ENCODE measurements at places on chromosomes 2 and 18.

DNA sequence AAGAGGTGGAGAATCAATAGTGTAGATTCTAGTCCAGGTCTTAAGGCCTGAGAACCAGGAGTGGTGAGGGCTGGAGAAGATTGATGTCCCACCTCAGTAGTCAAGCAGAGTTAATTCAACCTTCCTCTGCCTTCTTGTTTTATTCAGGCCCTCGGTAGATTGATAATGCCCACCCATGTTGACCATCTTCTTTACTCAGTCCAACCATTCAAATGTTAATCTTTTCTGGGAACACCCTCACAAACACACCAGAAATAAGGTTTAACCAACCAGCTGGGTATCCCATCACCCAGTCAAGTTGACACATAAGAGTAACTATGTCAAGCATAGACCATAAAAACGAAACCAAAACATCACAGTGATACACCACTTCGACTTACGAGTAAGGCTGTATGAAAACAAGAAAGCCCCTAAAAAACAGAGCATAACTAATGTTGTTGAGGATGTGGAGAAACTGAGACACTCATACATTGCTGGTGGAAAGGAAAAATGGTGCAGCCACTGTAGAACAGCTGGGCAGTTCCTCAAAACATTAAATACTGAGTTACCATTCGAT, 57.5 kb downstream of the SLC35F5 start:
- no peak for DNase-seq

DNA sequence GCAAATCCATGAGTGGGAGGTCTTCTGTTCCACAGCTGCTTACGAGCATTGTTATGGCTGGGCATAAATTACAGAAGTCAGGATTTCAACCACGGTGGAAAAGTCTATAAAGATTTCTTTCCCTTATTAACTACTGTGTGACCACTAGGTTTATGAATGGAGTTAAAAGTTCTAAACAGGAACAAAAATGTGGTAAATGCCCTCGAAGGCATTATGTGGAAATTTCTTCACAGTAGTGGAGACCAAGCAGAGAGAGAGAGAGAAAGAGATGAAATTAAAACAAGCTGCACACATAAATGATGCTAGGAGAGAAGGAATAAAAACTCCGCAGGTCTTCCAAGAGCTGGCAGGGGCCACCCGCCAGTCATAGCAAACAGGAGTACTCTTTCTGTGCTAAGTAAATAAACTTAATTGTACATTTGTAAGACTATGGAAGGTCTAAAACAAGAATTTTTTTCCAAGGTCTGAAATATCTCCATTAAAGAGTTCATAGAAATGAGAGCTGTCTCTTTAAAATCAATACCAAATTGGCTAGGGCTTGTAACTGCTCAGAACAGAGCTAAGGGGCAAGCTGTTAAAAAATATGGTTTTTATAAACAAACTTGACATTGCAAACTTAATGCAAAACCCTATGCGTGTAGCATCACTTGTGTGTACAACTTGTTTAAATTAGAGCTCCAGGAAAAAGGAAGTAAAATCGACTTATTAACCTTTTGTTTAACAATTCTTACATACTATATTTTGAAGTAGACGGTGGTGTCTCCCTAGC, 438.2 kb downstream of the MEIS1 start:
- no peak for DNase-seq

GRCh38 chr2:236600892-236601291, 31.3 kb downstream of the ACKR3 start:
- no peak for DNase-seq

- DNase-seq, result no peak
Observed at GRCh38 chr2:127490283-127490682, 36.0 kb downstream of the IWS1 start.

GRCh38 chr2:45904267-45904945, 252.9 kb downstream of the PRKCE start:
- no peak for DNase-seq

GRCh38 chr2:168920504-168921157, 19.5 kb downstream of the G6PC2 start:
- DNase-seq, result peak; percentile 19

DNA sequence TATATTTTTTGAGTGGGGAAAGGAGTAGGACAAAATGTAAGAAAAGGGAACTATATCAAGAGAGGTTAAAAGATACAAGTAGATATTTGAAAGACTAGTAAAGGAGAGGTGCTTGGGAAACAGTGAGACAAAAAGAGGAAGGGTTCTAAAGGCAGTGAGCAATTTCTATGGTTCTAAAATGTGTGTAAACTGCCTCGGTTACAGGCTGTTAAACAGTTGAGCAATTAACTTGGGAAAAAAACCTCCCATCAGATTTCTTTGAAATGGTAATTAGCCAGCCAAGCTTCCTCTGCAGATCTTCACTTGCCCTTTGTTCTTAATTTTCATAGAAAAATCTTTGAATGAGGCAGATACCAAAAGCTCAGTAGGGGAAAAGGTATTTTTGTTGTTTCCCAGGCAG, 238.7 kb upstream of the KCNH7 start:
- DNase-seq, result no peak

- peak; percentile 80 for DNase-seq
Observed at GRCh38 chr2:42102024-42102590, 54.3 kb downstream of the PKDCC start.

DNA sequence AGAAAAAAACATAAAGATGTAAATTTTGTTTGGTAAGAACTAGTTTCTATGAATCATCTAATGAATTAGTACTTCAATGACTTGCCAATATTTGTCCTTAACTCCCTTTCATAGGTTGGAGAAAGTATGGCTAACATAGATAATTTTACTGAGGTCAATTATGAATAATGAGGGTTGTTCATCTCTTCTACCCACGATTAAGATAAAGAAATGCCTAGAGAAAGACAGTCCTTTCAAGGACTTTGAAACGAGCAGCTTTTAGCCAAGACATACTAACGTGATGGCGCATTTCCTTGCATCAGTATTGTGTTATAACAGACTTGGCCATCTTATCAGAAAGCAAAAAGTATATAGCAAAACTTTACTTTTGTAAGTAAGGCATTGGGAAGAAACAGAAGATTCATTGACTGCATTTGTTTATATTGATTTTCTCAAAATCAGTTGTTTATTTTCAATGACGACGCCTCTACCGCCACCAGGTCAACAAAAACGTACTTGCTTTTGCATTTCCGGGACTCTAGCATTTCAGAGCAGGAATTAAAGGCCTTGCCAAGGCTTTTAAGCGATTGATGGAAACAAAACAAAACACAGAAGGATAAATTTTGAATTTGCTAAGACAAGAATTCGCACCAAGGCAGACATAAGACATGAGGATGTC, 961 bp downstream of the RBM43 start:
- DNase-seq, result no peak

DNA sequence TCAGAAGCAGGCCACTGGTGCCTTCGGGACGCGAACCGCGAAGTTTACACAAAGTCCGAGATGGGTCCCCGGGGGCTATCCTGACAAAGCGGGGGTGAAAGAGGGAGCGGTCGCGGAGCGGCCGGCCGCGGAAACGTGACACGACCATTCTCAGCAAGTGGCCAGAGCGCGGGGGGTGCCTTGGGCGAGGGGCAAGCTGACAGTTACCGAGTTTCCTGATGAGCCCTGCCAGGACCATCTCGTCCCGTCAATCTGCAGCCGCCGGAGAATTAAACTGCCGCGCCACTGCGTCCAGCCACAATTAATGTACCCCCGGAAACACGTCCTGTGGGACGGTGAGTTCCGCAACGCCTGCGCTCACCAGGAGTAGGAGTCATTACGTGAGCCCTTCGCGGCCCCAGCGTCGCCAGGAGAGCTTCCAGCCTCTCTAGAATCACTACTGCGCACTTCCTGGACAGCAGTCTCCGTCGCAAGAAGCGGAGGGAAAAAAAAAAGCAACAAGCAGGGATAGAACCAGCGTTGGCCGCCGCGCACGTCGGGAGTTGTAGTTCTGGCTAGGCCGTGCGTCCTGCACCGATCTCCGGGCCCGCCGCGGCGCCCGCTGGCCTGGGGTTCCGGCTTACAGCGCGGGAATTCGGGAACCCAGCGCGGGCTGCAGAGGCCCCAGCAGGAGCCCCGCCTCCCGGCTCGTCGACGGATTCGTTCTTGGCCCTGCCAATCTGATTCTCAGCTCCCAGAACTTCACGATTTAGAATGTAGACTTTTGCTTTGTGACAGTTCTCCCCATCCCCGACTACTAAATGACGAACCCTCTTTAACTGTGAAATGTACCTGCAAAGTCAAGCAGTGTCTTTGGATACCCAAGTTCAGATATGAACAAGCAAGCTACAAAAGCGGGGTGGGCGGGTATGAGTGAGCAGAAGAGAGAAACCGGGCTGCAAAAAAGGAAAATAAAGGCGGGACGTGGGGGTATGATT, at the start of gene RTTN:
Gene RTTN, minus strand, starts transcription at position 267 of the 977 bp plus-strand sequence. Its CDS starts 29 bp downstream, at position 238.
- peak; percentile 90 for DNase-seq

DNA sequence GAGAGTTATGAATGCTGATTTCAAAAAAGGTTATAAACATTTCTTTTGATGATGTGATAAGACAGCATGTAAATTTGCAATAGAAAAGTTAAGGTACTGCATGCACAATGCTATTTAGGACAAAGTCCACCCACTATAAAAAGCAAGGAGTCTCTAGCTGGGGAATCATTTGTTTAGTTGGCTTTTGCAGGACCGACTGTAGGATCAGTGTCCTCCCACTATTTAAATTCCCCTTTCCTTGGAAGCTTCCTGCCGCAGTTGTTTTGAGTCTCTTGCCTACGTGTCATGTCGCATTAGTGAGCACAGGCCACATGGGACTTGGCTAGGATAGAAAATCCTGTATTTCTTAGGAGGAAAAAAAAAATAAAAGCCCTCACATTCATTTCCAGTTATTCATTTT, 13.1 kb downstream of the QPCT start:
- no peak for DNase-seq

GRCh38 chr2:147577323-147577997, 267.4 kb upstream of the ACVR2A start:
- DNase-seq, result no peak

- DNase-seq, result no peak
Observed at GRCh38 chr2:177239932-177240630, 24.4 kb downstream of the NFE2L2 start.

GRCh38 chr18:40553029-40553428, 1402.0 kb upstream of the PIK3C3 start:
- DNase-seq, result no peak

DNA sequence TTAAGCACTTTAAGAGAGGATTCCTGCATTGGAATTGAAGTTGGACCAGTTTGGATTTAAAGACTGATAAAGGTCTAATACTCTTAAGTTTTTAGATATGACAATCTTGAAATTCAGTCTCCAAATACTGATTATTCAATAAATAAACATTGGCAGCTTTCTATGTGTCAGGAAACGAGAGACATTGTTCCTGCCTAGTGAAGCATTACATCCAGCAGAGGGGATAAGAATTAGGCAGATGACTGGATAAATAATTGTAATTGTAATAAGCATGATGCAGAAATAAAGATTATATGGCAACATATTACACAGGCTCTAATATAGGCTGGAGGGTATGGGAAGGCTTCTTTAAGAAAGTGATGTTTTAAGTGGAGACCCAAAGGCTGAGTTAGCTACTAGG, 226.5 kb upstream of the MMADHC start:
- no peak for DNase-seq

GRCh38 chr2:162075689-162076132, 1.7 kb upstream of the DPP4 start:
- DNase-seq, result no peak

DNA sequence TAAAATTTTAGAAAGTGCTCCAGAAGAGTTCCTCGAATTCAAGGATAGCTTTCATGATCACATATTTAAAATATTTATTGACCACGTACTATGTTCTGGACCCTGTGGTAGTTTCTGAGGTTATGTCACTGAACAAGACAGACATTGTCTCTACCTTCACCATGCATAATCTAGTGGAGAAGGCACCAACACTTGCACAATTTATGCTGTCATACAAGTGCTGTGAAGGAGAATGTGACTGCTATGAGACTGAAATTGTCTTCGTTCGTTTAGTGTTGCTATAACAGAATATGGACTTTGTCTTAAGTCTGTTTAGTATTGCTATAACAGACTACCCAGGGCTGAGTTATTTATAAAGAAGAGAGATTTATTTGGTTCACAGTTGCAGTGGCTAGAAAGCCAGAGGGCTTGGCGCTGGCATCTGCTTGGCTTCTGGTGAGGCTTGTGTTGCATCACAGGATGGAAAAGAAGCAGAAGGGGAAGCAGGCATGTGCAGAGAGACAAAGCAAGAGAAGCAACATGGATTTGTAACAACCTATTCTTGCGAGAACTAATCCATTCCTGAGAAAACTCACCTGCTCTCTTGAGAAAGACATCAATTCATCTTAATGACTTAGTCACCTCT, 50.0 kb upstream of the RFX8 start:
- no peak for DNase-seq

GRCh38 chr18:29096079-29096770, 919.3 kb upstream of the CDH2 start:
- DNase-seq, result no peak

GRCh38 chr2:173972636-173973035, 7.5 kb upstream of the SP3 start:
- DNase-seq, result peak; percentile 64

DNA sequence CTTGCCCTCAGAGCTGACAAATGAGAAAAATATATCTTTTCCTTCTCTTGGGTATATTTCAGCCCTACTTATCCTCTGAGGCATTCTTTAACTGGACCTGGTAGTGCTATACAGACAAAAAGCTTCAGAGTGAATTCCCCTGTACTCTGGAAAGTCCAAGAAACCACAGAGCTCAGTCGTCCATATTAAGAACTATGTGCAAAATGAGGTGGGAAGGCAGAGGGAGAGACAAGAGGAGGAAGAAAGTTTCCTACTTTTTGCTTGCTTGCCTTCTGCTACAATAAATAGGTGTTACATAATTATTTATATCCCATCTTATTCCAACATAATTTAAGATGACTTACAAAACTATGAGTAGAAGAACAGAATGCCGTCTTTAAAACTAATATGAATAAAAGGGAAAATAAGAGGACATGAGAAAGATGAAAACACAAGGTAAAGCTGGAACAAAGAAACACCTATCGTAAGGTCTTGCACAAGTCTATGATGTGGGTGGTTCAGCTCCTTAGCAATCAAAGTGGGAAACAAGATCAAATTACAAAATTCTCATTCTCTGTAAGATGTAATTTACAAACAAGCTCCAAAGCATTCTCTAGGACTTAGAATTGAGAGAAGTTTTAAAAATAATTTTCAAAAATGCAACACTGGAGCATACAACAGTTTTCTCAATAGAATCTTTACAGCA, 97.9 kb downstream of the BAZ2B start:
- DNase-seq, result no peak

- no peak for DNase-seq
Observed at GRCh38 chr18:55869556-55870501, 281.8 kb upstream of the TCF4 start.

DNA sequence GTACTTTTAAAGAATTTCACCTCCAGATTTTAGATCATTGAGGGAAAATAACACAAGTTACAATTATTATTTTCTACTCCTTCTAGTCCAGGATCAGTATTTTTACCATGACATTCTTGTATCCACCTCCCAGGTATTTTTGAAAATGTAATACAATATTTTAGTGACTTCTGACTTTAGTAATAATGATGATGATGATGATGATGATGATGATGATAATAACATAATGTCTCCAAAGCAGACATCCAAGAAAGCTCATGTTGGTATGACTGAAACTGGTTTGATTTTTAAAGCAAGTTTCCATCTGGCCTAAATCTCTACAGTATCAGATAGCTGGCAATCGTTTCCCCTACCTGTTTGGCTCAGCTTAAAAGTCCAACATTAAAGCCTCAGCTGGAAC, 140.0 kb upstream of the GULP1 start:
- DNase-seq, result no peak
